NCI-H748 treated with DMSO at 0.1 percent for 48 hours (cell line): ENCODE measurements at places on chromosomes 13 and 19.

DNA sequence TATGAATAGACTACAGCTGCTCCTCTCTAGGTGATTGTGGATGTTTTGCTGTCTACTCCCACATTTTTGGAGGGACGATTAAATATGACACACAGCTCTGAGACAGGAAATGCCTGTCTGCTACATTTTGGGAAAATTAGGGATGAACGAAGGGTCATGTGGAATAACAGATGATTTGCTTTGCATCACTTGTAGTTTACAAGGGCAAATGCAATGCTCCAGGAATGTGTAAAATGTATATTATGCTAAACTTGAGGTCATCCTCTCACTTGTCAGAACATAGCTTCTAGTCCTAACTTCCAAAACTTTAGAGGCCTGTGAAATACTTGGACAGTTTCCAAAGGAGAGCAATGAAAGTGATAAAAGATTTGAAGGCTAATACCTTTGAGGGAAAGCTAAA, 284.2 kb upstream of the DACH1 start:
- DNase-seq, result no peak

GRCh38 chr19:3458229-3459088, 21.9 kb downstream of the SMIM24 start:
- DNase-seq, result no peak

GRCh38 chr13:112637017-112637801, 49.3 kb upstream of the TUBGCP3 start:
- no peak for DNase-seq

DNA sequence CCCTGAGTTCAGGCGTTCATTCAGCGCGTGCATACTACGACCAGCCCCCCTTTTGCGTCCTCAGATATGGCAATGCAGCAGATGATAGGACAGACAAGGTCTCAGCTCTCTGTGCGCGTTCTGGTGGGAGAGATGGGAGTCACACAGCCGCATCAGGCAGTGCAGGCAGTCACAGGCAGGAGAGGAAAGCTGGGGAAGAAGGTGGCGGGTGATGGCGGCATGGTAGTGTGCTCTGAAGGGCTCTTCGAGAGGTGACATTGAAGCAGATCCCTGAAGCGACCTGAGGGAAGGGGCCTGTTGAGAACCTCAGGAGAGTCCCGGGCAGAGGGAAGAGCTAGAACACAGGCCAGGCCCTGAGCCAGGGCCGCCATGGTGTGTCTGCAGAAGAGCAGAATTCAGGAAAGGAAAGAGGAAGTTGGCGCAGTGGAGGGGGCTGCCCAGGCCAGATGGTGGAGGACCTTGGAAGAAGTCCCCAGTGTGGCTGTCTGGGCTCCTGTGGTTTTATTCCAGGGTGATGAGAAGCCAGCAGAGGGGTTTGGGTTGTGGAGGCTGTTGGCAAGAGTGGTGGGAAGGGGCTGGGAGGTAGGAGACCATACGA, 3.5 kb downstream of the USF2 start:
- DNase-seq, result no peak

DNA sequence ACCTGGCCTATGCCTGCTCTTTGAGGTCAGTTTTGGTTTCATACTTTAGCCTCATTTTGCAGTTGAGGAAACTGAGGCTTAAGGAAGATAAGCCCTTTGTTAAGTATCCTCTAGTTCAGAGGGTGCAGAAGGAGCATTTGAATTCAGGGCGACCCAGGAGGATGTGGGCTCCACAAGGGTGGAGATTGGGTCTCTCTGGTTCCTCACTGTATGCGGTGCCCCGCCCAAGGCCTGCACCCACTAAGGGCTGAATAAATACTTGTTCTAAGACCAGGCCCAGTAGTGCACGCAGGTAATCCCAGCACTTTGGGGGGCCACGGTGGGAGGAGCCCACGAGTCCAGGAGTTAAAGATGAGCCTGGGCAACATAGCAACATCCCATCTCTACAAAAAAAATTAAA, 768 bp upstream of the SLC44A2 start:
- no peak for DNase-seq

DNA sequence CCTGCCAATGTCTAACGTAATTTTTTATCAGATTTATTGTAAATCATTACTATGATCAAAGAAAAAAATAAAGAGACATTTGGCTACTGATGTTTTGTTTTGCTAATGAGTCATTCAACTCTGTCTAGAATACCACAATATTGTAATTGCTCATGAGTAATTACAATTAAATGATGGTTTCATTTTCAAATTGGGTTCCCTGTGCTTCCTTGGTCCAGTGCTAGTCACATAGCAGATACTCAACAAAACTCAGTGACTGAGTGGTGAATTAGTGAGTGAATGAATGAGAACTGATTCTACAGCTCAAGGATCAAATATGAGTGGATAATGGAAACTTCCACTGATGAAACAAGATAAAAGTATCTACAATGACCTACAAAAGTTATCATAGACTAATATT, 304.7 kb downstream of the POU4F1 start:
- no peak for DNase-seq

DNA sequence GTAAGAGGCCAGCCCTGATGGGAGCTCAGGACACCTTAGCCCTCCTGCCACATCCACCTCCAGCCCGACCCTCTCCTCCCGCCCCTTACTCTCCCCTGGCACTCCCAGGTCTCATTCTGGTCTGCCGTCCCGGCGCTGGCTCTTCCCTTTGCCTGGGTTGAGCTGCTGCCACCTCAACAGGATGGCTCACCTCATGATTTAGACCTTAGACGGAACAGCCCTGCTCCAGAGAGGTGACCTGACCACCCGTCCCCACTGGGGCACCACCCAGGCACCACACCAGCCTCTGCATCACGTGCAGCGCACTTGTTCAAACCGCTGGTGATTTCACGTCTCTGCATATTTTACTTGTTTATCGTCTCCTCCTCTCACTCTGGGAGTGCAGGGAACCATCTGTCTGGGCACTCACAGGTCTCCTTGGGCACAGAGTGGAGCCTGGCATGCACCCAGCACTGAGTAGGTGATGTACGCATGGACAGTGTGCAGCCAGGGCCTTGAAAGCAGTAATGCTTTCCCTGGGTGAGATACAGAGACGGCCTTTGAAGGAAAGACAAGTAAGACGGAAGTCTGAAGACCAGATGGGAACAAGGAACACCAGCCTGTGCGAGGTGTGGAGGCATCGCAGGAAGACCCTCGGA, 183.1 kb downstream of the KATNAL1 start:
- no peak for DNase-seq

DNA sequence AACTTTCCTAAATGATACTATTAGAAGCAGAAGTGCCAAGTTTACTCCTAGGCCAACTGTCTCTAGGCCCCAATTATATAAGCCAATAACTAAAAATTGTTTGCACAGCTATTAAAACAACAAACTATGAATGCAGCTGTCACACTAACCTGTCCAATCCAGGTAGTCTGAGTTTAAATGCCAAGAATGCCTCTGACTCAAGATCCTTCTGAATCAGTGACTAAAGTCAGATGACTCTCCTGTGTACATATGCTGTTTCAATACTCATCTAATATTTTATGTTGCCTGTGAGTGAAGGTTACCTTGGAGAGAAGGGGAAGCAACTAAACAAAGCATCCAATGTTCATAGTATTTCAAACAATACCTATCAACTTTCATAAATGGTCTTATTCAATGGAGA, 257.0 kb downstream of the ENOX1 start:
- no peak for DNase-seq

GRCh38 chr13:66347486-66348117, 882.5 kb downstream of the PCDH9 start:
- no peak for DNase-seq

DNA sequence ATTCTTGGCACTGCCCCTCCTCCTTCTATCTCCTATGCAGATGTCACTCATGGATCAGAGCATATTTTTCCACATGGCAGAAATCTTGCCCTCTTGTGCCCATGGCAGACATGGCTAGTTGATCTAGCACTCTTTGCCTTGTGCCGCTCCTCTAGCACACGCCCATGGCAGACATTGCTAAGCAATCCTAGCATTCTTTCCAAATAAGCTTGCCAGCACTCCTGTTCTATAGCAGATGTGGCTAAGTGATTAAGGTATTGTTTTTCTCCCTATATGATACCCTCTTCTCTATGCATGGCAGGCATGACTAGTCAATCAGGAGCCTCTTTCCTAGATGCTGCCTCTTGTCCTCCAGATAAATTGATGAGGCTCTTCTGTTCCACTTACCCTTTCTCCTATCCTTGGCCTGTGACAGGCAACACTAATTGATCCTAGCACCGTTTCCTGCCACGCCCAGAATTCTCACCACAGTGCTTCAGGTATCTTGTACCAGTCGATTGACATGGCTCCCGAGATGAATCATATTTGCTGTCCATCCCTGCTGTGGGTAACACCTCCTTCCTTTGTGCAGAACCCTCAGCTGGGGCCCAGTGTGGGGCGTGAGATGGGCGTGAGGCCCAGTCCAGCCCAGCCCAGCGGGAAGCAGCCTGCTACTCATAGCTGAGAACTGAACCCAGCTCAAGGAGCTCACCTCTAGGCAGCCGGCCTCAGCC, 26.9 kb downstream of the TMED1 start:
- no peak for DNase-seq

DNA sequence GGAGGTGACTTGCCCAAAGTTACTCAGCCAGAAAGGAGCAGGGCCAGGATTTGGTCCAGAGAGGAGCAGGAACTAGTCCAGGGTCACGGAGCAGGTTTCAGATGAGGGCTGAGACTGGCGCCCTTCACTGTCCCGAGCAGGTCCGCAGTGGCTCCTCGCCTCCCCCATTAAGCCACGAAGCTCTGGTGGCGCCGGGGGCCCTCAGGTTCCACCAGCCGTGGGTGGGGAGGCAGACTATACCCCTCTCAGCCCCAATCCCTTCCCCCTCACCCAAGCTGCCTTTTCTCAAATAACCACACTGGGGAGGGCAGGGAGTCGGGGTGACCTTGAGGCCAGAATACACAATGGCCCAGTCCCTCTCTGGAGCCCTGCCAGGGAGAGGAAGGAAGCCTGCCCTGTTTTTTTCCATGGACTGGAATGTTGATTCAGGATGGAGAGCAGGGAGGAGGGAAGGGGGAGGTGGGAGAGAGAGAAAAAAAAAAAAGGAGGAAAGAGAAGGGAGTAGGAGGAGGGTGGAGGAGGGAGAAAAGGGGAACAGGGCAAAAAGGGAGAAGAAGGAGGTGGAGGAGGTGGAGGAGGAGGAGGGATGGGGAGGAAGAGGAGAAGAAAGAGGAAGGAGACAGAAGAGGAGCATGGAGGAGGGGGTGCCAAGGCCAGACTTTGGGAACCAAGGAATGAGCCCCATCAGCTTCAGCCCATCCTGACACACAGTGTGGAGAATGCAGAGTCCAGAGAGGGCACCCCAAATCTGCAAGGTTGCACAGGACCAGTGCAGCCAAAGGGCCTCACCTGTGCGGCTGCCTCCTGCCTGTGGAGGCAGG, 19.7 kb downstream of the CEACAM16 start:
- no peak for DNase-seq

DNA sequence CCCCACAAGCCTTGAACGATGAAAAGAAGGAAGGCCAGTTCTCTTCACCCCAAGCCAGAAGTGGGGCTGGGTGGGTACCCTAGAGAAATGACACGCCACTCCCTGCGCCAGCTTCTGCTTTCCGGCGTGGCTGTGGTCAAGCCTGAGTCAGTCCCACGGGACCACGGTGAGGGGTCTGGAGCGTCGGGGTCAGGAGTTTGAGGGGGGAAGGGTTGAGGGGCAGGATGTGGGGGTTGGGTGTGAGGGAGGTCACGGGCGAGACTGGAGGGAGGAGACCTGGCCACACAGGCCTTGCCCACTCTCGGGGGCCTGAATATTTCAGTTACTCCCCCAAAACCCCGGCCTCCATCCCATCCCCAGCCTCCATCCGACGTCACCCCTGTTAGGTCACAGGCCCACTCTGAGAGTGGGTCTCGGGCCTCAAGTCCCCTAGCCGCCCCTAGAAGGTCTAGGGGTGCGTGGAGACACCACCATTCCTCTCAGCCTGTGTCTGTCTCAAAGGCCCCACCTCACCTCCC, 500 bp upstream of the IFI30 start:
- DNase-seq, result no peak

- DNase-seq, result peak; percentile 74
These were observed 26.2 kb downstream of the OPA3 start for GRCh38 chr19:45558399-45558878.

DNA sequence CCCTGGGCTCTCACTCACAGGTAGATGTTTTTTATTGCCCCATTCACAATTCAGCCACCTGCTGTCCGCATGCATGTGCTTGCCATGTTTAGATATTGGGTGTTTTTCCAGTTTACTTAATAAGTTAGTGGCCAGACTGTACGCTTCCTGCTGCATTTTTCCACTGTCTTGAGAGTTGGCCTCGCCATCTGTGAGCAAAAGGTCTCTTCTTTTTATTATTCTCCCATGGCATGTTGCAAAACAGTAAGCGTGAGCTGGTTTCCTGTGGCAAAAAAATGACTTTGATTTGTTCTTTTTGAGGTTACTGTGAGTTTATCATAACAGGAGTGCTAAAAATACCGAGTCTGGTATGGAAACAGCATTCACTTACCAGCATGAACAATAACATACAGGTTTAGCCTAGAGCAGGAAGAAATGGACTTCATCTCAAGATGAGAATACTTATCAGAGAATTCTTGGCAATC, 46.0 kb downstream of the SAE1 start:
- no peak for DNase-seq

DNA sequence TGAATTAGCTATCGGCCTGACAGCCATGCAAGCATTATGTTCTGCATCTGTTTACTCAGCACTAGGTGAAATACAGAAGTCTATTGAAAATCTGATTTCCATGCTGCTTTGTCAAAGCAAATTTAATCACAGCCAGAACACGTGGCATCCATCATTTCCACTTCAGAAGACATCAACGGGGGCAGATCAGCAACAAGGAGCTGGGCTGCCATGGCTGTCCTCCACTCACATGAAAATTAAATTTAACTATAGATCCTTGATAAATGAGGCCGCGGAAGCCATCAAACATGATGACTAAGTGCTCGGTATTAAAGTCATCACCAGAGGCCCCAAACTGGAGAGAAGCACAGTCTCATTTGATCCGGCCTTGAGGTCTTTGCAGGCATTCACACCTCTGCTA, 443.5 kb downstream of the HS6ST3 start:
- DNase-seq, result no peak

DNA sequence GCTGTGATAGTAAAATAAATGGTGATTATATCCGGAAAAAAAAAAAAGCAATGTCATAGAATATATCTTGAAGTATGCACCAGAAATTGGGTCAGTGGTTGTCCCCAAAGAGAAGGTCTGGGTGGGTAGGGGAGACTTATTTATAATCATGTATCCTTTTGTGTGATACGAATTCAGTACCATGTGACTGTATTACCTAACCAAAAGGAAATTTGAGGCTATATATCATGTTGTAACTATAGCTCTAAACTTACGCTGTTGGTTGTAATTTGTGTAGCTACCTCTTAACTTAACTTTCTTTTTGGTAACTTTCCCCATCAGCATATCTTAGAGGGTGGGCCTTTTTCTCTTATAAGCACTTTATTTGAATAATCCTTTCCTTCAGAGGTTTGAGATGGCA, 25.2 kb upstream of the KCTD4 start:
- DNase-seq, result no peak

DNA sequence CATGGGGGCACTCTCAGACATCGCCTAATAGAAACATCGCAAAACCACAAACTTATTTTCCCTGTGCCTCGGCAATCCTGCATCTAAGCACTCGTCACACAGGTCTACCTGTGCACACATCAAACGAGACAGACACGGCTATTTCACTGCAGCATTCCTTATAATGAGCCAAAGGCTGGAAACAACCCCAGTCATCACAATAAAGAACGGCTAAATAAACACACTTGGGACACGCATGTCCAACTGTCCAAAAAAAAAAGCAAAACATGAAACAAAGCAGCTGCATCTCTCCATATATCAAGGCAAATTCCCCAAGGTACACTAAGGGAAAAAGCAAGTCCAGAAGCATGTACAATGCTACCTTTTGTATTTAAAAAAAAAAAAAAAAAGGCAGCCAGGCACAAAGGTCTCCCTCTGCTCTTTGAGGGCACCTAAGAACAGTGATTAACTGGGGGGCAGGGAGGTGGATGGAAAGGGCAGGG, 27.2 kb upstream of the CCNP start:
- no peak for DNase-seq
